Kidney glomerular epithelial cell (primary cell): ENCODE measurements at places on chromosomes 6 and 20.

GRCh38 chr20:61299618-61300017, 47.6 kb downstream of the CDH4 start:
- no peak for DNase-seq

- DNase-seq = no peak
These were observed 155.3 kb downstream of the HS3ST5 start for GRCh38 chr6:114187563-114187962.

DNA sequence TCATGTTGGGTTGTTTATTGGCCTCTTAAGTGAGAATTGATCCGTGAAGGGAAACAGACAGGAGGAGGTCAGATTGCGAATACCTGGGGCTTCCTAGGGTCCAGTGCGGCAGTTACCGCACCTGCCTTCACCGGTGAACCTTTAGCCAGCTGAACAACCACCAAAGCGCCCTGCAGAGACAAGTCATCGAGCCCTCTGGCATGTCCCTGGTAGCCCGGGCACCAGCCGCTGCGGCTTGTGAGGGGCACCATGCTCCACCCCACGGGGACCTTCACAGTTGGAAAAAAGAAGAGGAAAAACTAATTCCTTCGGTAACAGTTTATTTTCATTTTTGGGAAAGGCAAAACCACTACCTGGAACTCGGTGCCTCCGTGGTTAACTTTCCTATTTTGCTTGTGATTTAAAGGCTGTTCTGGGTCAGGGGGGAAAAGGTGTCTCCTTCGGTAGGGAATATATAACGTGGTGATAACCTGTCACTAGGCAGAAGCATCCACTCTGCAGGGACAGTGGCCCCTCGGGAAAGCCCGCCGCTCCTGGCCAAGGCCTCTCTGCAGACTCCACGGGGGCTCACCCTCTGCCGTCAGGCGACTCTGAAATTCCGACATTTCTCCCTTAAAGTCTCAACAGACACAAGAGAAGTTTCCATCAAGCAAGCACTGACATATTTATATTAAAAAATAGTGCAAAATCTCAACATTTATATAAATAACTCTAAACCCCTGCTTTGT, 30.7 kb upstream of the ZBP1 start:
- no peak for DNase-seq

GRCh38 chr6:96015518-96016333, at the start of gene FUT9:
TSS of gene FUT9 (plus strand) at chr6:96015974. CDS start at chr6:96203156, 187,182 bp downstream.
- no peak for DNase-seq

DNA sequence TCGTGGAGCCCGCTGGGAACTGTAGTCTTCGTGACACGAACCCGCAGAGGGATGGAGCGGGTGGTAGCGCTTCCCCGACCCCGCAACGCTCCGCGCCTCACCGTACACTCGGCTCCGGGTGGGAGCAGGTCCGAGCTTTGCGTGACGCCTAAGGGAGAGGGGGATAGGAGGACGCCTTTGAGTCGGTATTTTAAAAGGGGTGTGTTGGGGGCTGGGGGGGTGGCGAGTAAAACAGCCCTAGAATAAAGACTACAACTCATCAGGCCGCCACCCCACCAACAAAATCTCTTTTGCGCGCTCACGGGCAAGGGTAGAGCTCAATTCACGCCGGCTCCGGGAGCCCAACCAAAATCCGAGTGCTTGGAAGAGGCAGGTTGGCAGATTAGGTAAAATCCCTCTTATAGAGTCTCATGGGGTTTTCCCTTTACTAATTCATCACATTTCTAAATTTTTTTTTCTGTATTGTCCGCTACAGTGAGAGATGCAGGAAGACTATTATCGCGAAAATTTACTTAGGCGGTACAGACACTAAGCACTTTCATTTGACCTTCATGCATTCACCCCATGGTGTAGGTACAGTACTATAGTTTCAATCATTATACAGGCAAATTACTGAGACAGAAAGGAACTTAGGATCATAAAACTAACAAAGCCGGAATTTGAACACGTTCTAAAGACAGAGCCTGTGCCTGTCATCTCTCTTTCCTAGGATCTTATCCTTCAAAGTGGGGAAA, 706 bp upstream of the SNX14 start:
- DNase-seq = peak; percentile 20

- no peak for DNase-seq
These were observed 104.2 kb downstream of the SYCP2 start for GRCh38 chr20:59829054-59829785.

DNA sequence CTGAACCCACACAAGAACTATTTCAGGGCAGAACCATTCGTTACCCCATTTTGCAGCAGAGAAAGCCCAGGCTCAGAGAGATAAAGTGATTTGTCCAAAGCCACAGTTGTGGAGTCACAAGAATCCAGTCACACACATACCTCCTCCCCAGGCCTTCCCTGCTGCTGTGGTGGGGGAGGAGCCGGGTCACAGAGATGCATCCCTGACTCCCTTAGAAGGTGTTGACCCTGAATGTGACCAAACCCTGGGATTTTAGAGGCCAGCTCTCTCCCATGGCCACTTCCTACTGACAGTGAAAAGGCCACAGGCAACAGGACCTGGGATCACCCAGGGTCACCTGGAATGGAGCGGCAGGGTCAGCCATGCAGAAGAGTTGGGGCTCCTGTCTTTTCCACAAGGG, 48.6 kb downstream of the CHMP4B start:
- no peak for DNase-seq

- no peak for DNase-seq
These were observed 127.5 kb downstream of the CEP57L1 start for GRCh38 chr6:109222848-109223247.

DNA sequence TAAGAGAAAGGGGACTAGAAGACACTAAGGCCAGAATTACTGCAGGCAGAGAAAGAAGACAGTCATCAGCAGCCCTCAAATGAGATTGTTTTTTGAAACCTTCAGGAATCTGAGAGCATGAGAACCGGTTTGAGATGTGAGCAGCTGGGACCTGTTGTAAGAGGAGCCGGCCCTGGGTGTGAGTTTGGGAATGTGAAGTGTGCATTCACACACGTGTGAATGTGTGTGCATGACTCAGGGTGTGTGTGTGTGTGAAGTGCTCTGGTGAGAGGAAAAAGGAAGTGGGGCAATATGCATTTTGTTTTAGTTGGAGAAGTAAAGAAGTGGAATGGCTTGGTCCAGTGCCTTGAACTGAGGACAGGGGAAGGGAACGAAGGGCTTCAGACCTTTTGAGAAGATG, 4.3 kb downstream of the SCUBE3 start:
- no peak for DNase-seq

- DNase-seq = no peak
These were observed 319.4 kb downstream of the HTR1B start for GRCh38 chr6:77143659-77144447.

- no peak for DNase-seq
These were observed 20.8 kb downstream of the DUSP22 start for GRCh38 chr6:313087-313486.

GRCh38 chr6:71238351-71238750, 50.3 kb upstream of the OGFRL1 start:
- peak; percentile 32 for DNase-seq
